Regular cardiac myocyte (primary cell): ENCODE measurements at places on chromosomes 4 and X. TPM values are rescaled to one million over a fixed set of nuclear protein-coding genes. Genes with fewer than 3 reads are reported as not detected.

Gene C4orf50
- under 0.01 TPM in 1 of 2 replicates, not detected in the other for total RNA-seq

Gene EFNB1
- 27.6 and 40.8 TPM in 2 replicates for total RNA-seq

Gene ING2
- total RNA-seq = 12.7 and 15.5 TPM in 2 replicates

Gene PLAC8
- total RNA-seq = 0.28 and 0.38 TPM in 2 replicates

Gene PCDH11X
- under 0.01 TPM in 1 of 2 replicates, not detected in the other for total RNA-seq

Gene RPS6KA3
- 41.2 and 52.5 TPM in 2 replicates for total RNA-seq

Gene SAGE1
- not detected in 2 replicates for total RNA-seq

Gene ADD1
- 107 and 134 TPM in 2 replicates for total RNA-seq

Gene TRIML2
- total RNA-seq = 0.19 and 0.28 TPM in 2 replicates

Gene SMS
- total RNA-seq = 199 and 408 TPM in 2 replicates

Gene SGMS2
- total RNA-seq = 153 and 221 TPM in 2 replicates

Gene CPLX1
- not detected in 2 replicates for total RNA-seq

Gene MAGEA12
- not detected in 2 replicates for total RNA-seq

Gene CAMK2D
- total RNA-seq = 124 and 219 TPM in 2 replicates

Gene USP27X
- total RNA-seq = 2.3 and 2.5 TPM in 2 replicates

Gene GAGE12H
- not detected in 2 replicates for total RNA-seq

Gene ARMCX6
- 26.8 and 35.7 TPM in 2 replicates for total RNA-seq

Gene TCEAL7
- 36.2 and 58.9 TPM in 2 replicates for total RNA-seq

Gene PAGE2
- not detected in 2 replicates for total RNA-seq

Gene TLR8
- total RNA-seq = not detected in 2 replicates

Gene MAMLD1
- total RNA-seq = 0.56 and 0.58 TPM in 2 replicates

Gene IL15
- total RNA-seq = 3.3 and 5.9 TPM in 2 replicates

Gene HSFX1
- 0.38 and 0.85 TPM in 2 replicates for total RNA-seq

Gene HTRA3
- 0.58 and 1.1 TPM in 2 replicates for total RNA-seq

Gene IRF2
- total RNA-seq = 23.2 and 40.0 TPM in 2 replicates

Gene SFRP2
- not detected in 2 replicates for total RNA-seq

Gene TCEAL5
- total RNA-seq = not detected in 2 replicates

Gene CSAG3
- not detected in 2 replicates for total RNA-seq

Gene ABLIM2
- total RNA-seq = 0.56 and 1.5 TPM in 2 replicates

Gene GABRG1
- not detected in 2 replicates for total RNA-seq

Gene LINC00632
- 5.2 and 5.4 TPM in 2 replicates for total RNA-seq

Gene WNK3
- 0.38 and 1.1 TPM in 2 replicates for total RNA-seq

Gene FAM9C
- total RNA-seq = not detected in 2 replicates

Gene ADH1A
- total RNA-seq = not detected in 2 replicates

Gene NLGN4X
- total RNA-seq = under 0.01 TPM in 2 replicates

Gene NXF3
- total RNA-seq = under 0.01 and 0.28 TPM in 2 replicates

Gene MND1
- total RNA-seq = 1.4 and 10.2 TPM in 2 replicates

Gene AKAP4
- total RNA-seq = not detected in 2 replicates

Gene HSFX4
- not detected in 2 replicates for total RNA-seq

Gene ANXA3
- 3.6 and 40.6 TPM in 2 replicates for total RNA-seq

Gene GYG2
- 2.7 and 5.6 TPM in 2 replicates for total RNA-seq

Gene AFAP1
- total RNA-seq = 57.8 and 108 TPM in 2 replicates

Gene MAOA
- 4.6 and 11.0 TPM in 2 replicates for total RNA-seq

Gene IL21
- total RNA-seq = not detected in 2 replicates

Gene ANKRD50
- 40.6 and 52.7 TPM in 2 replicates for total RNA-seq

Gene THAP6
- total RNA-seq = 11.3 and 15.2 TPM in 2 replicates

Gene CENPI
- total RNA-seq = 7.3 and 33.5 TPM in 2 replicates

Gene RNF150
- total RNA-seq = 0.38 and 1.7 TPM in 2 replicates
